ENCODE measurements at places on chromosomes 7 and 10. TPM values are rescaled to one million over a fixed set of nuclear protein-coding genes. Genes with fewer than 3 reads are reported as not detected.

The TSPAN33 gene
- total RNA-seq, result 16.2 TPM

The PPP1R17 gene
- total RNA-seq, result not detected

The SPDYE2B gene
- total RNA-seq, result not detected

The NEBL gene
- total RNA-seq, result 15.0 TPM

The NPSR1 gene
- not detected for total RNA-seq

The DUS4L gene
- total RNA-seq, result 6.6 TPM

The ZNF117 gene
- 31.6 TPM for total RNA-seq

The KMT2E gene
- 81.5 TPM for total RNA-seq

The CDK6 gene
- total RNA-seq, result 23.6 TPM

The GATA3 gene
- total RNA-seq, result 1.5 TPM

The EPHA1 gene
- 38.0 TPM for total RNA-seq

The NPTX2 gene
- 2.7 TPM for total RNA-seq

The CCZ1B gene
- 47.2 TPM for total RNA-seq

The FRMD4A gene
- total RNA-seq, result 55.4 TPM

The TLX1 gene
- total RNA-seq, result not detected

The GFRA1 gene
- 18.3 TPM for total RNA-seq

The NPY gene
- 0.52 TPM for total RNA-seq

The CYP3A4 gene
- 9.7 TPM for total RNA-seq

The JAKMIP3 gene
- 1.1 TPM for total RNA-seq

The ASB15 gene
- total RNA-seq, result not detected

The INTS15 gene
- 32.1 TPM for total RNA-seq

The C10orf90 gene
- 0.20 TPM for total RNA-seq

The CWF19L1 gene
- 14.0 TPM for total RNA-seq
